ENCODE measurements at places on chromosomes 1 and 21.
A peak's percentile ranks its signal among the peaks of the same experiment; 100 is the strongest.

GRCh38 chr1:239250353-239251035, 135.9 kb upstream of the CHRM3 start:
- DNase-seq, result no peak

DNA sequence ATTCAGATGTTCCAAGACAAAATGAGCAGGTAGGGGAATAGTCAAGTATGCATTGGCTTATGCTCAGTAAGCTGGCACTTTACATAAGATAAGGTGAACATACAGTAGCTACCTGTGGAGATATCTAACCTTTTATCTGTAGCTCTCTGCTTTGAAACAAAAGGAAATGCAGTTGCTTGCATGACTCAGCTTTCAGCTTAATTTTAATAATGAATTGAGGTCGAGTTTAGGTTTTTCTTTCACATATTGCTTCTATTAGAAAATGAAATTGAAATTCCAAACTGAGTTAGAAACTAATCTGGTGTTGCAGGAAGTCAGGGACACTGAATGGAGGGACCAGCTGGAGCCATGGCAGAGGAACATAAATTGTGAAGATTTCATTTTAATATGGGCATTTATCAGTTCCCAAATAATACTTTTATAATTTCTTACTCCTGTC, 8.3 kb downstream of the FRRS1 start:
- no peak for DNase-seq

GRCh38 chr1:94281361-94282142, 44.2 kb upstream of the ARHGAP29 start:
- no peak for DNase-seq

DNA sequence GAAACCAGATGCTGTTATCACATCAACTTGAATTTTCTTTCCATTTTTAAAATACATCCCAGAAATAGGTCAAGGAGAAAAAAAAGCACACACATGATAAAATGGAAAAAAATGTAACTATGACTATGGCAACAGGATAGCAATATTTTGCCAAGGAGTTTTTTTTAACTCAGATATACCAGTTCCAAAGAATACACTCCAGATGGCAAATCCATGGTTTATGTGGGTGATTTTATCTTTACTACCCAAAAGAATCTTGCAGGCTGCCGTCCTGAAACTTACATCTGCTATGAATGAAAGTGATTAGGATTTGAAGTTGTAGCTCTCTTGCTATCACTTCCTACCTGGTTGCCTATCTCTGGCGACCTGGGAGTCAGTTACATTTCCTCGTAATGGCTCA, 91.0 kb upstream of the PLPPR4 start:
- DNase-seq, result no peak

GRCh38 chr1:102083192-102083591, 86.5 kb upstream of the OLFM3 start:
- DNase-seq, result no peak

GRCh38 chr1:153746174-153746573, 18.3 kb downstream of the INTS3 start:
- DNase-seq, result no peak

- DNase-seq, result no peak
Measured at GRCh38 chr21:27425172-27425571, 458.3 kb upstream of the ADAMTS5 start.

GRCh38 chr1:89023026-89023425, 360 bp upstream of the GBP3 start:
- no peak for DNase-seq

DNA sequence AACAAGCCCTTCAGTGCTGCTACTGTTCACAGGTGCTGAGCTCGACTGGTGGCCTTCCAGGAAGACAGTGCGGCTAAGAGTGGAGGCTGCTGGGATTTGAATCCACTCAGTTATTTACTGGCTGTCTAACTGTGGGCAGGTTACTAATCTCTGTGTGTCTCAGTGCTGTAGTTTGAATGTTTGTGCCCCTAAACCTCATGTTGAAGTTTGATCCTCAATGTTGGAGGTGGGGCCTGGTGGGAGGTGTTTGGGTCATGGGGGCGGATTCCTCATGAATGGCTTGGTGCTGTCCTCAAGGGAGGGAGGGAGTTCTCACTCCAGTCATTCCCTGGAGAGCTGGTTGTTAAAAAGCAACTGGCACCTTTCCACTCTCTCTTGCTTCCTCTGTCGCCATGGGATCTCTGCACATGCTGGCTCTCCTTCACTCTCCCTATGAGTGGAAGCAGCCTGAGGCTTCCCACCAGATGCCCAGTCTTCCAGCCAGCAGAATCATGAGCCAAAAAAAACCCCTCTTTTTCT, 334.8 kb downstream of the RPS6KC1 start:
- no peak for DNase-seq

DNA sequence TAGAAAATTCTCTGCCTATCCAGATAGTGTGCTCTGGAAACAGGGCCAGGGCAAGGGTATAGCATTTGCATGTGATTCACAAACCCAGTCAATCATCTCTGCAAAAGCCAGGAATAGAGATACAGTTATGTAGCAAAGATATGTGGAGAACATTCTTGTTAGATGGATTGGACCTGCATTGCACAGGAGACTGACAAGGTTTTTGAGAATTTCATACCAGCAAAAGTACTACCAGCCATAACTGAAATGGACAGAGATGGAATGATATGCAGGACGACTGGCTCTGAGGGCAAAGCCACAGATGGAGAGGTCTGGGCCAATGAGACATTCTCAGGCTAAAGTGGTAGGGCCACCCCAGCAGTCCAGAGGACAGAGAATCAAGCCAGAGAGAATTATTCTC, 24.7 kb downstream of the SCMH1 start:
- DNase-seq, result no peak

GRCh38 chr1:56511364-56511763, 68.0 kb downstream of the PLPP3 start:
- DNase-seq, result no peak

- no peak for DNase-seq
Measured at GRCh38 chr1:23389837-23390321, 20.2 kb upstream of the ZNF436 start.

- DNase-seq, result no peak
Measured at GRCh38 chr1:201053155-201053860, 29.8 kb upstream of the KIF21B start.

DNA sequence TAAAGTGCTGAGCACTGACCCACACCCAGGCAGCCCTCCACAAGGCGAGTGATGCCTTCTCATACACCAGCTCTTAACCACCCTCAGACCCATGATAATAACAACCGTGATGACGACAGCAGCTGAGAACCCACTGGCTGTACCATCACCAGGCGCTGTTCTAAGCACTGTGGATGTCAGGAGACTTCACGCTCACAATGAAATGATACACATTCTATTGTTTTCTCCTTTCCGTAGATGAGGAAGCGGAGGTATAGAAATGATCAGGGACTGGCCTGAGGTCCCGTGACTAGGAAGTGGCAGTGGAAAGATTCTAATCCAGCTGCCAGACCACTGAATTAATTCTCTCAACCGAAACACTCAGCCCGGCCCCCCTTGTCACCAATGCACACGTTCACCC, 32.6 kb downstream of the SDC3 start:
- DNase-seq, result no peak

DNA sequence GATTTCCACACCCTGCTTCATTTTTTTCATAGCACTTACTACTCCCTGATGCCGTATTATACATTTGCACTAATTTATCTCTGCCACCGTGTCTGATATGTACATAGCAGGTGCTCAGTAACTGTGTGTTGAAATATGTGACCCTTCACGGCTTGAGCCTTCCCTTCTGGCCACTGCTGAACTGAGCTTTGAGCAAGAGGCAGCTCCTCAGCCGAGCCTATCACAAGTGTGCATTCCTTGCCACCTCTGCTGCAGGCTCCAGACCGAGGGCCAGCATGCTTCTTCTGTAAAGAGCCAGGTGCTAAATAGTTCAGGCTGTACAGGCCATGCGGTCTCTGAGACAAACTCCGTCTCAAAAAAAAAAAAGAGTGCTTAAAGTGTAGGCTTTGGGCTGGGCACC, 22.6 kb downstream of the PLEKHM2 start:
- no peak for DNase-seq

GRCh38 chr1:5709461-5709975, 282.7 kb downstream of the NPHP4 start:
- DNase-seq, result no peak

GRCh38 chr1:49197081-49197480, 420.4 kb upstream of the BEND5 start:
- no peak for DNase-seq

GRCh38 chr1:230120289-230120920, 53.4 kb downstream of the GALNT2 start:
- no peak for DNase-seq

DNA sequence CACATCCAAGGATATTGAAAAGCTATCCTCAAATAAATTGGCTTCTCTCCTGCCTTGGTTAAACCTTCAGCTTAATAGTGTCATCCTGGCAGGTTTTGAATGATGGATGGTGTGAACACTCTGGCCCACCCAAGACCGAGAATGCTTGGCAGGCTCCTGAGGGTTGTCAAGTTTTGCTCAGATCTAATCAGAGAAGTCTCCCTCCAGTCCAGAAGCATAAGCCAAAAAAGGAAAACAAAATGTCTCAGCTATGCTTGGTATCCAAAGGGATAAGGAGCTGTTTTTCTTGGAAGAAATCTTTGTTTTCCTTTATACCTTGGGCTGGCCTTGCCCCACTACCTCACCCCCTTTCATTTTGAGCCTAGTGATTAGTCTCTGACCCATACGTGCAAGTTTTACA, 172.7 kb downstream of the CRB1 start:
- DNase-seq, result no peak

GRCh38 chr1:98921817-98922216, 82.8 kb downstream of the PLPPR5 start:
- DNase-seq, result no peak

GRCh38 chr1:27521336-27521831, 31.4 kb upstream of the WASF2 start:
- DNase-seq, result peak; percentile 56

GRCh38 chr1:172870901-172871606, 179.7 kb downstream of the TNFSF18 start:
- DNase-seq, result no peak

GRCh38 chr1:180271272-180272255, 41.5 kb downstream of the LHX4 start:
- DNase-seq, result no peak

DNA sequence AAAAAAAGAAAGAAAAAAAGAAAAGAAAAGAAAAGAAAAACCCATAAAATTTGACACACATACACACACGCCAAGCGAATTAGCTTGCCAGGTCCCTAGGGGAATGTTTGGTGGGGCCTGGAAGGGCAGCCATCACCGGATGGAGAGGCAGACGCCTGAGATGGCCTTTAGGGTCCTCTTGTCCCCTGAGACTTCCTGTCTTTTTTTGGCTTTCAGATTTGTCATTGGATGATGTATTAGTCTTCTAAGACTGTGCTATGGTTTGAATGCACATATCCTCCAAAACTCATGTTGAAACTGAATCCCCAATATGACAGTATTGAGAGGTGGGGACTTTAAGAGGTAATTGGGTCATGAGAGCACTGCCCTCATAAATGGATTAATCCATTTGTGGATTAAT, 211.8 kb downstream of the TOMM20 start:
- no peak for DNase-seq

- no peak for DNase-seq
Measured at GRCh38 chr1:58231204-58231603, 315.3 kb downstream of the OMA1 start.

GRCh38 chr1:198212675-198213074, 55.9 kb downstream of the NEK7 start:
- no peak for DNase-seq

- no peak for DNase-seq
Measured at GRCh38 chr1:102588536-102588935, 519.8 kb downstream of the COL11A1 start.

DNA sequence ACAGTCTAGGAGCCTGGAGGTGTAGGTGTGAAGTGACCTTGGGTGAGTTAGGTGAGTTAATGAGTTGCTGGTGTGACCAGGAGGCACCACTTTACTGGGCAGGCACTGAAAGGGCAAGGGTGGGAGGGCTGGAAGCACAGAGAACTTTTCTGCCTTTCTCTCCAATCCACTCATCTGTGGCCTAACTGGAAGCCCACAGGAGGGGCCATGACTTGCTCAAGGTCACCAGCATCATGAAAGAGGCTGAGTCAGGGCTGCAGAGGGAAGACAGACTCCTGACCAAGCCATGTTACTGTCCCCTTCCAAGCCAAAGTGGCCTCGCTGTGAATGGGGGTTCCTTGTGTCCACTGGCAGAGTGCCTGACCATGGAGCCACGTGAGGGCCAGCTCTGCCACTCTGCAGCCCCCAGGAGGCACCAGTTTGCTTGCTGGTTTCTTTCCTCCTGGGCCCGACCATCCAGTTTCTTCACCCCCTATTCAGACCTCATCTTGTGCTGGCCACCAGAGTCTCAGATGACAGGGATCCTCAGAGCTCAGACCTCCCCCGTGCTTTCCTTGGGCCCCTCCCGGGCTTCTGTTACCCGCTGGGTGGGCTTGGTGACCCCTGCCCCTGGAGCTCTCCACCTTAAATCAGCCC, 4.3 kb upstream of the BSND start:
- DNase-seq, result no peak

- DNase-seq, result no peak
Measured at GRCh38 chr1:156584813-156585212, 5.3 kb downstream of the TTC24 start.

- DNase-seq, result no peak
Measured at GRCh38 chr1:64861611-64862010, 104.7 kb downstream of the JAK1 start.

DNA sequence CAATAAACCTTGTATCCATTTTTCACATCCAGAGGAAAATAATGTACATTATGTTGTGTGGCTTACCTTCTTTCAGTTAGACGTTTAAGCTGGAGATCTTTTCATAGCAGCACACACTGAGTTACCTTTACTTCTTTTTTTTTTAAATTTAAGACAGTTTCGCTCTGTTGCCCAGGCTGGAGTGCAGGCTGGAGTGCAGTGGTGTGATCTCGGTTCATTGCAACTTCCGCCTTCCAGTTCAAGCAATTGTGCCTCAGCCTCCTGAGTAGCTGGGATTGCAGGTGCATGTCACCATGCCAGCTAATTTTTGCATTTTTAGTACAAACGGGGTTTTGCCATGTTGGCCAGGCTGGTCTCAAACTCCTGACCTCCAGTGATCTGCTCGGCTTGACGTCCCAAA, 7.4 kb upstream of the CAMTA1 start:
- no peak for DNase-seq

DNA sequence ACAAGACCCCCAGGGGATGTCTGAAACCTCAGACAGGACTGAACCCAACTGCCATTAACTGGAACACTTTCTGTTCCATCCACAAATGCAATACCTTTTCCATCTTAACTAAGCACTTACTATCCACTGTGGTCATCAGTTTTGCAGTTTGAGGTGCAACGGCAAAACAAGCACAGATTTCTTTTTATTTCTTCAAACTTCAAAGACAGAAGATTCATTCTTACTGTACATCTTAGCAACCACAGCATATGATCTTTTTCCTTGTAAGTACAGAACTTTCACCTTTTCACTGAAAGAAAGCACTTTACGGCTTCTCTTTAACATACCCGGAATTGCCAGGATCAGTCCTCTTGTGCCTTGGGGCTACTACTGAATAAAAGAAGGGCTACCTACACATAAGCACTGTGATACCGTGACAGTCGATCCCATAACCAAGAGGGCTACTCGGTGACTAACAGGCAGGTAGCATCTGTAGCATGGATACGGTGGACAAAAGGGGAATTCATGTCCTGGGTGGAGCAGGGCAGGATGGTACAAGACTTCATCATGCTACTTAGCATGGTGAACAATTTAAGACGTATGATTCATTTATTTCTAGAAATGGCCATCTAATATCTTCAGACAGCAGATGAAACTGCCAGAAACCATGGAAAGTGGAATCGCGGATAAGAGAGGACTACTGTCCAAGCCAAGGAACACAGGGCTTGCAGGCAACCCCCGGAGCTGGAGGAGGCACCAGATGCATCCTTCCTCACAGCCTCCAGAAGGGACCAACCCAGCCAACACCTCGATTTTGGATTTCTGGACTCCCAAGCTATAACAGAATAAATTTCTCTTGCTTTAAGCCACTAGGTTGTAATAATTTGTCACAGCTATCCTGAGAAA, 18.4 kb downstream of the ERG start:
- no peak for DNase-seq
